ENCODE measurements at places on chromosomes 5 and 9.

DNA sequence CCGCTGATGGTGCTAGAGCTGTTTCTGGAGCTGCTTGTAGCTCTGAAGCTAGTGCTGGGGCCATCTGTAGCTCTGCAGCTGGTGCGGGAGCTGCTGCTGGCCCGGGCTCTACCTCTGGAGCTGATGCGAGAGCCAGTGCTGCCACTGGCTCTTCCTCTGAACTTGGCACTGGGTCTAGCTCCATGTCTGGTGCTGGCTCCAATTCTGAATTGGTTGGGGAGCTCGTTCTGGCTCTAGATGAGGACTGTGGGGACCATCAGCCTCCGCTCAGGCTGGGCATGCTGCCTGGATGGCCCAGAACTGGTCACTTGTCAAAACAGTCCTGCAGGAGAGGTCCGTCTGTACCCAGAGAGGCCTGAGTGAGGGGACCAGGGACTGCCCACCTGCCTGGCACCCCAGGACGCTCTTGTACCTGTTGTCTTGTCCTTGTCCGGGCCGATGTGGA lies 21.5 kb downstream of the OBP2B start:
- no peak for ATAC-seq

GRCh38 chr9:68498816-68499215 lies 41.9 kb downstream of the TMEM252 start:
- no peak for ATAC-seq

- no peak for ATAC-seq
Observed at GRCh38 chr9:69453746-69454145, 128.7 kb downstream of the ENTREP1 start.

GRCh38 chr5:27502236-27502635 lies 463.9 kb upstream of the CDH9 start:
- no peak for ATAC-seq

DNA sequence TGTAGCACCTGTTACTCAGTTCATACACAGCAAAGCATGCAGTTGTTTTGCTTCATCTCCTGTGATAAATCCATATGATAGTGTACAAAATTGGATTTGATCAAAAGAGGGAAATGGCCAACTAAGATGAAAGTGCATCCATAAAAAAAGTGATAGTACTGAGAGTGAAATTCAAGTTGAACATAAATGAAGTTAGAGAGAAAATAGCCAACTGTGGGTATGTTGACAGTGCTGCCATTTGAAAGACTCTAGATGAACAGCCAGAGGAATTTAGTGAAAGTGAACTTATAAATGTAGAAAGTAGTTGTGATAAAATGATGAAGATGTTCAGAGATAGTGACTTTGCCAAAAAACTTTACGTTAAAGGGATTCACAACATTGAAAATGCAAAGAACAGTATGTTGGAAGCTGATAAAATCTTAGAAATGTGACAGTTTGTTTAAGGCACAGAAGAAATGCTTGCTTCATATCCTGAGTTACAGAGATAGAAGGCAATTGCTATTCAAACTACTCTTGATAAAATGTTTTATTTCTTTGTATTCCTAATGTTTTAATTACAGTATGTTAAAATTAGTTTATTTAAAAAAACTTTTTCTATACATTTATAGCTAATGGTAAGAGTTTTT lies 119.7 kb downstream of the DMXL1 start:
- ATAC-seq, result no peak

GRCh38 chr5:34941936-34942335 lies 12.6 kb downstream of the DNAJC21 start:
- no peak for ATAC-seq

DNA sequence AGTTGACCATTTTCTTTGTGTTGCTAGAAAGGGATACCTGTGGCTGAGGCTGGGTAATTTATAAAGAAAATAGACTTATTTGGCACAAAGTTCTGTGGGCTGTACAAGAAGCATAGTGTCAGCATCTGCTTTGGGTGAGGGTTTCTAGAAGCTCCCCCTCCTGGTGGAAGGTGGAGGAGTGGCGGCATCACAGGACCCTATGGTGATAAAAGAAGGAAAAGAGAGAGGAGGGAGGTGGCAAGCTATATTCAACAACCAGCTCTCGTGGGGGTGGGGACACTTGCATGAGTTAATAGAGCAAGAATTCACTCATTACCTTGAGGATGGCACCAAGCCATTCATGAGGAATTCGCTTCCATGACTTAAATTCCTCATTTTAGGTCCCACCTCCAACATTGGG lies 2041.4 kb upstream of the CDH9 start:
- no peak for ATAC-seq

DNA sequence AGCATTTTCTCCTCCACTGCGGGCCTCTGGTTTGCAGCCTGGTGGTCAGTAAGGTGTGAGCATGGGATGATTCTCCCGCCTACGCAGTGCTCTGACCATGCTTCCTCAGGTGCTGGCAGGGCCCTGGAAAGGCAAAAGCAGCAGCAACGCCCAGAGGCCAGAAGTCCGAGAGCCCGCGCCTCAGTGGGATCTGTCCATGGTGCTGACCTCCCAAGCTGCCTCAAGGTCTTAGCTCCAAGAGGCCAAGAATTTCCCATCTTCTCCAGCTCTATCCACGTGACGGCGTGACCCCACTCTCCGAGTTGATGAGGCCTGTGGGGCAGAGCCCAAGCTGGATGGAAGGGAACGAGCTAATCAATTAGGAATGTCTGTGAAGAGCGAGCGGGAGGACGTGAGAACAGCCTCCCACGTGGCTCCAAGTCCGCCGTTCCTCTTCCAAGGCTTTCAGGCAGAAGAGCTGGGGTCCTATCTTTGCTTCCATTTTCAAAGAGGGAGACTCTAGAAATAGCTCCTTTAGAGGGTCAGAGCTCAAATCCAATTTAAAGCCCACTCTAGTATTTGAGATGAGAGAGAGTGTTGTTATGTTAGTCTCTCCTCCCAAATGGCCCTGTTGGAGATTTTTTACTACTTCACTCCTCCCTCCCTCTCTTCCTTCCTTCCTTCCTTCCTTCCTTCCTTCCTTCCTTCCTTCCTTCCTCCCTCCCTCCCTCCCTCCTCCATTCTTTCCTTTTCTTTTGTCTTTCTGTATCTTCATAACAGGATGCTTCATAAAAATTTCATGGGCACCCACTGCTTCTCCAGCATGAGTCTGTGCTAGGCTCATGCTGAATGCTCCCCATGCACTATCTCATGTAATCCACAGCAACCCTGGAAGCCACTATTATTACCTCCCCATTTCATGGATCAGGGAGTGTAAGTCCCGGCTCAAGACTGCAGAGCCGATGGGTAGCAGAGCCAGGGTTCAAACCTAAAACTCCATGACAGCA lies 69.3 kb downstream of the OLFM1 start:
- ATAC-seq, result no peak
